NCI-H1436 treated with DMSO at 0.1 percent for 48 hours (cell line): ENCODE measurements at places on chromosomes 12 and 14.
A peak's percentile ranks its signal among the peaks of the same experiment; 100 is the strongest.

- no peak for DNase-seq
Observed at GRCh38 chr12:47223848-47224213, 144.1 kb upstream of the AMIGO2 start.

DNA sequence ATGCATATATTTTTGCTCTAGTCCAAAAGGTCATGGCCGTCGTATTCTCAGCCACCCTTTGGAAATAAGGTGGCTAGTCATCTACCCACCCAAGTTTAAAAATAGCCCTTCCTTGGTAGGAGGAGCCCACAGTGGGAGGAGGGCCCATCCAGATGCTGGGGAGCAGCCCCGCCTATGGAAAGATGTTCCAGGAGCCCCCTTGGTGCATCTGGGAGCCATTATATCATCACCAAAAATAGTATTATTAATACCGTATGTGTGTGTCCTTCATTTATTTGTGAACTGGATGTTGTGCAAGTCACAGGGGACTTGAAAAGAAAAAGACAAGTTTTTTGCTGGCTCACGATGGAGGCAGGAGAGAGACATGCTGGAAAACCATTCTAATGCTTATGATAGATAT lies 34.0 kb downstream of the EMP1 start:
- DNase-seq = no peak

DNA sequence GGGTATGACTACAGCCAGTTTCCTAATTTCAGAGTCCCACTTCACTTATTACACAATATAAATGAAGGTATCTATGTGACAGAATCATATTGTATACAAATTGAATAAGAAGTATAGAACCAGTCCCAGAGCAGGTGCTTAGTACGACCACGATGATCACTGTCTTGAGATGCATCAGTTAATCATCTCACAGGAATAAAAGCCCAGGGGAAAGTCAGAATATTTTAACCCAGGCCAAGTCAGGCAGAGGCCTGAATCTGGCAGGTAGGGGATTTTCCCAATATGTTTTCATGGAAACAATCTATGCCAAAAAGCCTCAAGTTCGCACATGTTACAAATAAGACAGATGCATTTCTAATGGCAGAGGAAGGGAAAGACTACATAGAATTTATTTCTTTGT lies 758.4 kb downstream of the BCL11B start:
- no peak for DNase-seq

- peak; percentile 82 for DNase-seq
Observed at GRCh38 chr12:87960566-87960965, 68.6 kb downstream of the C12orf50 start.

GRCh38 chr12:52183544-52183910 lies 8.3 kb downstream of the KRT80 start:
- DNase-seq = no peak

DNA sequence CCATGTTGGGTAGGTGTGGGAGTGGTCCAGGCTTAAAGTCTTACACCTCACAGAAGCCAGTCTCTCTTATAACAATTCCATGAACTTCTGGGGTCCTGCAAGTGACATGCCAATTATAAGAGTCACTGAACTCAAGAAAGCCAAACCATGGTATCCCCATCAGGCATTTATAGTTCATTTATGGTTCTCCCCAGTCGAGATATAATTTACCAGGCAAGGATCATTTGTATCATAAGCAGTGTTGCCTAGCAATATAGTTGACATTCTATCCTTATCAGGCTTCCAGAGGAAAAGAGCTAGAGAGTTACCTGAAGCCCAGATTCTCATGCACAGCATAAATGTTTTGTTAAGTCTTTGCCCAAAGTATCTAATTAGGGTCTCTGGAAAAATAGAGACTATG lies 8.1 kb downstream of the JKAMP start:
- no peak for DNase-seq

DNA sequence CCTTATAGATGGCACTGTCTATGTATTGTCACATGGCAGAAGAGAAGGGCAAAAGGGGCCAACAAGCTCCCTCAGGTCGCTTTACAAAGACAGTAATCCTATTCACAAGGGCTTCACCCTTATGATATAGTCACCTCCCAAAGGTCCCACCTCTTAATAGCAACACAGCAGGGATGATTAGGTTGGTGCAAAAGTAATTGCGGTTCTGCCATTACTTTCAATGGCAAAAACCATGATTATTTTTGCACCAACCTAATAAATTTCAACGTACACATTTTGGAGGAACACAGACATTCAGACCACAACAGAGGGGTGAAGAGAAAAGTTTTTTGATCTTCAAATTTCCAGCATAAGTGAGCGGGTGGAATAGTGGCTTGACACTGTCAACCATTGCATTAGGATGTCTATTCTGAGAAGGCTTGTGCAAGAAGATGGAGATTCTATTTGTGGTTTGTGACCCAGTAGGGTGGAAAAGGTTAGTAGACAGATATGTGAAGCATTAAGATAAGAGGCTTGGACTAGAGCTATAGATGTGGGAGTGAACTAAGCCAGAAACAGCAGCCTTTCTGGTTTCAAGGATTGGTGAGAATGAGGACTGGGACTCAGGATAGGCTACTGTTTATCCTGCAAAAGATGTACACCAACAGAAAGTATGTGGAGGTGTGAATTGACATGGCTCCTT lies 75.5 kb upstream of the CPSF6 start:
- no peak for DNase-seq

GRCh38 chr12:124143726-124144125 lies 151.2 kb upstream of the RFLNA start:
- no peak for DNase-seq

DNA sequence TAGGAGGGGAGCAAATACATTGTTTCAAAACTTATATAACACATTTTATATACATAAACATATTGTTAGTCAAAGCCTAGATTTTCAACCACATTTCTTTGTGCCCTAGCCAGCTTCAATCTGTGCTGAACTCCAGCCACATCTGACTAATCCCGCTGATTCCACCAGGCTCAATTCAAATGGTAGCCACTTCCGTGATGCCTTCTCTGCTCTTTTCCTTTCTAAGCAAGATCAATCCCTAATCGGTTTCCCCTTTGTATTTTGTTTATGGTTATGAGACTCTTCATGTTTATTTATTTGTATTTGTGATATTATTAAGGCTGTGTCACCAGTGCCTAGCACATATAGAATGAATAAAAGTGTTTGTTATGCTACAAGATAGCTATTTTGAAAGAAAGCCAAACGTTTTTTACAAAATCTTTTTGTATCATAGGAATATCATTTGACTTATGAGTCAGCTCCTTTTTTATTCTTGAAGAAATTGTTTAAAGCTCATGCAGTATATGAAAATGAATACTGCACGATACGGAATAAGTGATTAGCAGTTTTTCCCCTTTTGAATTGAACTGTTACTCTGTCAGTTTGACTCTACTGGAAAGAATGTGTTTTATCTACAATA lies 110.2 kb downstream of the PLEKHA5 start:
- DNase-seq = no peak

- no peak for DNase-seq
Observed at GRCh38 chr14:74462993-74463392, 30.1 kb downstream of the NPC2 start.

GRCh38 chr12:92673756-92674155 lies 29.0 kb upstream of the PLEKHG7 start:
- DNase-seq = no peak

- no peak for DNase-seq
Observed at GRCh38 chr14:89681086-89682018, 264.3 kb upstream of the FOXN3 start.

DNA sequence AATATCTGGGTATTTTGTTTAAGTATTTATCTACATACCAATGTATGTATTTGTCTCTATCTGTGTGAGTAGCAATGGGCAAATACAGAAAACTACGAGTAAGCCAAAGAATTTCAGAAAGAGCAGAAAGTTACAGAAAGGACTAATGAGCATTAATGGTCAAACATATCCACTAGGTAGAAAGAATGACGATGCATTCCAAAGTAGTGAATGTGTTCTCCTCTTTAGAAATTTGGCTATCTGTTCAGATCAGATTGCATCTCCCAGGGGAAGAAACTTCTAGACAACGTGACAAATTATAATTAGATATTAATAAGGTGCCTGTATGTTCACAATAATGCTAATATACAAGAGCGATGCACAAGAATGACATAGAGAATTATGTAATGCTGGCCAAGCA lies 194.5 kb upstream of the GZMB start:
- no peak for DNase-seq

- no peak for DNase-seq
Observed at GRCh38 chr12:55935738-55936151, 4.8 kb downstream of the DGKA start.

- DNase-seq = no peak
Observed at GRCh38 chr12:20374795-20375194, 6.5 kb downstream of the PDE3A start.

DNA sequence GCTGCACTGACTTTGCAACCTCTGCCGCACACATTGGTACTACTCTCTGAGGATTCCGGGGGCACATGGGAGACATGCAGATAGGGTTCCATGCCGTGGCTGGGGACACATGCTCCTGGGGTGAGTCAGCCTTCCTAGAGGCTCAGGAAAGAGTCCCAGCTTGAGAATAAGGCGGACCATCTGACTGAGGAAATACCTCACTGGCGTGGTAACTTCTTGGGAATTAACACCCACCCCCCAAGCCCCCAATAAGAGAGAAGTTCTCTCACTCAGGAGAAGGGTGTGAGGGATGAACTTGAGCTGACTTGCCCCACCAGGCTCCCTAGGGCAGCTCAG lies 23.2 kb downstream of the PLXNC1 start:
- no peak for DNase-seq

- DNase-seq = no peak
Observed at GRCh38 chr12:90075685-90076084, 367.0 kb upstream of the ATP2B1 start.

- DNase-seq = no peak
Observed at GRCh38 chr14:87199381-87199780, 793.6 kb downstream of the GALC start.

- no peak for DNase-seq
Observed at GRCh38 chr12:72677139-72677538, 405.0 kb downstream of the TRHDE start.

DNA sequence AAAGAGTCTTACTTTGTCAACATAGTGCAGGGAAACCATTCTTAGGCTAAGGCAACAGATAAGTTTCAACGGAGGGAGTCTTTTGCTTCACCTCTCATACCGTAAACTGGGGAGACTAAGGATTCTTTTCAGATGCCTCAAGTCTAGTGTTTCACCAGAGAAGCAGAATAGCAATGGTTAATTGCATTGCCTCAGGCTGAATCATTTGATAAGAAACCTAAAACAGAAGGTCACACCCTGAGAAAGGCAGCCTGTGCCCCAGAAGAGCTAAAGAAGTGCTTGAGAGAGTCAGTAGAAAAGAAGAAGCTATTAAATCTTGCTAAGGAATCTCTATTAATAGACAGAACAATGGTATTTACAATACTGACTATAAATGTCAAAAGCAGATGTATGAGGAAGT lies 21.8 kb upstream of the ATXN7L3B start:
- DNase-seq = no peak

GRCh38 chr14:93323600-93324174 lies 9.1 kb downstream of the BTBD7 start:
- DNase-seq = no peak

DNA sequence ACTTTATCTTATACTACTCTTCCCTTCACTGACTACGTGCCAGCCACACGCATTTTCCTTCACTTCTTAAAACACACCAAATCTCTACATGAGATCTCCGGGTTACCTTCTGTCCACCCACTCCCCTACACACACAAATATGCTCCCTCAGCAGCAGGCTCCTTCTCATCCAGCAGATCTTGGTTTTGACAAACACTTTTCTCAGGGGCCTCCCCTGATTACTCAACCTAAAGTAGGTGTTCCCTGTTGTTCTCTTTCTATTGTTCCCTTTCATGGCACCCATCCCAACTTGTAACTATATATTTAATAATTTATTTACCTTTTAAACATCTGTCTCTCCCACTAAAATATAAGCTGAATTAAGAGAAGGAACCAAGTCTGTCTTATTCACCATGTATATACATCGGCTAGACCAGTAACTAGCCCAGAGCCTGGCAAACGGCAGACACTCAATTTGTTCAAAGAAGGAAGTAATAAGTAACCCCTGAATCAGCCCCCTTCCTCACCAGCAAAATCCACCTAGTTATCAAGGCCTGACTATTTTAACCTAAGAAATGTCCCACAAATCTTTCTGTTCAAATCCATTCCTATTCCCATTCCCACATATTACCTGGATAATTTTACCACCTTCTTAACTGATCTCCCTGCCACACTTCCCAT lies 2.7 kb downstream of the C2CD5 start:
- no peak for DNase-seq
